NCI-H1694 treated with DMSO at 0.1 percent for 48 hours (cell line): ENCODE measurements at places on chromosomes 6 and 20.

GRCh38 chr6:55584654-55585354 is 5.8 kb upstream of the HMGCLL1 start:
- no peak for DNase-seq

- no peak for DNase-seq
Observed at GRCh38 chr20:21622097-21622857, 83.2 kb upstream of the PAX1 start.

- no peak for DNase-seq
Observed at GRCh38 chr6:160054271-160054670, 67.3 kb upstream of the SLC22A1 start.

DNA sequence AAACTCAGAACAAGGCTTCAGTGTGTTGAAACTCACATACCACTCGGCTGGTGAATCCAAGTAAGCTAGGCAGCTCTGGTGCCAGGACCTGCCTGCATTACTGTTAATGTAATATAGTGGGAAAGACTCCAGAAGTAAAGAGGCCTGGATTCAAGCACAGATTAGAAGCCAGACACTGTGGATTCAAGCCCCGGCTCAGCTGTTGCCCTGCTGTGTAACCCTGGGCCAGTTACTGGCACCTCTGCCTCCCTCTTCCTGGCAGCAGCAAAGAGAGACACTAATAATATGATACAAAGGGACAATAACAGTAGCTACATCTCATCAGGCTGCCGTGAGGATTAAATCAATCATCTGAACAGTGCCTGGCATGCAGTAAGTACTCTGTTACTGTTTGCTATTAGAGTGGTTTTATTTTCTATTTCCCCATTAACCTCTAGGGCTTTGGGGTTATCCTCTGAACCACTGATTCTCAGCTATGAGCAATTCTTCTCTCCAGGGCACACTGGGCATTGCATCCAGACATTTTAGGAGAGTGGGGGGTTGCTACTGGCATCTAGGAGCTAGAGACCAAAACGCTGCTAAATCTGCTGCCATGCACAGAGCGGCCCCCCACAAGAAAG is 92.9 kb downstream of the ZMYND8 start:
- DNase-seq, result no peak

DNA sequence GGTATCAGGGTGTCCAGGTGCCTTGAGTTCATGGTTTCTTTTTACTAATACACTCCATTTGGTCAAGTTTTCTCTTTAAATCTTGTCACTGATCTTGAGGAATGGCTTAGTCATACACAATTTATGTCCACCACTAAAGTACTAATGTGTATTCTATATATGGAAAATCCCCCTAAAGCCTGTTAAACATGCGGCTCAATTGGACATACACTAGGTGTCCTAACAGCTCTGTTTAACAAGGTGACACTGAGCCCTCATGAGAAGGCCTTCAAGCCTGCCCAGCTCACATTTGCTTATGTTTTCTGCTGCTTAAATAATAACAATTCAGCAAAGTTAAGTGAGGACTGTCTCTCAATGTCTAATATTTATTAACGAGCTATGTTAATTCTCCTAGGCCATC is 31.5 kb downstream of the PDE7B start:
- DNase-seq, result no peak

- DNase-seq, result no peak
Observed at GRCh38 chr20:17014756-17015366, 212.0 kb upstream of the PCSK2 start.

- peak; percentile 12 for DNase-seq
Observed at GRCh38 chr6:63636518-63637021, 968 bp downstream of the PHF3 start.

- no peak for DNase-seq
Observed at GRCh38 chr20:50425076-50425475, 85.1 kb upstream of the PTPN1 start.

DNA sequence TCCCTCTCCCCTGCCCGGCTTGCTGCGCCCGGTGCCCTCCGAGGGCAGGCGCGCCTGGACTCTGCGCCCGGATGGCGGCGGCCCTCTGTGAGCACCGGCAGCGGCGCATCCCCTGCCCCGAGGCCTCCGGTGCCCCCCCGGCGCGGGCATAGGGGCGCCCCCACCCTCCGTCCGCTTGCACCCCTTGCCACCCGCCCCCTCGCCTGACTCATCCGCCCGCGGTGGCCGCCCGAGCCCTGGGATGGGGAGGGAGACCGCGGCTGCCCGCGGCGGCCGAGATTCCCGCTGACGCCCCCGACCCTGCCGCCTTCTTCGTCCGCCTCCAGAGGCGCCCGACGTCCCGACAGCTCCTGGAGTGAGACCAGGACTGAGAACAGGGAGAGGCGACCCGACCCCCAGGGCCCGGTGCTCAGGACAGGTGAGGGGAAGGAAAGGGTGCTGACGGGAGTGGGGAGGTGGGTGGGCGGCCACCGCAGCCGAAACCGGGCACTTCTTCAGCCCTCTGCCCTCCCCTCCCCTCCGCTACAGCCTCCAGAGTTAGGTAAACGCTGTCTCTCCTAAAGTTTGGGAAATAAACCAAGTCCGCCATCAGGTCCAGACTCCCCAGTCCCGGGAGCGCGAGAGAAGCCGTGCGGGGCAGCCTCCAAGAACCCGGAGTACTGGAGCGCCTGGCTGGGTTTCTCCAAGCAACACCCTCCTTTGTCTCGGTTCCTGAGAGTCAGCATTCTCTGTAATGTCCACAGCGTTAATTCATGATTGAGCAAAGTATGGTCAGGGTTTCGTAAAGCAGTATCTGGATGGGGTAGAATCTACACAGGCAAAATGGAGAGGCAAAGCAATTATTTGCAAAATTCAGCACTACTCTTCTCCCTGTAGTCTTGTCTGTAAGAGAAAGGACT is 539 bp downstream of the TMEM200A start:
- DNase-seq, result no peak

- no peak for DNase-seq
Observed at GRCh38 chr20:5039255-5039657, 37.9 kb upstream of the SLC23A2 start.
